ENCODE measurements at places on chromosomes 5 and 9.

DNA sequence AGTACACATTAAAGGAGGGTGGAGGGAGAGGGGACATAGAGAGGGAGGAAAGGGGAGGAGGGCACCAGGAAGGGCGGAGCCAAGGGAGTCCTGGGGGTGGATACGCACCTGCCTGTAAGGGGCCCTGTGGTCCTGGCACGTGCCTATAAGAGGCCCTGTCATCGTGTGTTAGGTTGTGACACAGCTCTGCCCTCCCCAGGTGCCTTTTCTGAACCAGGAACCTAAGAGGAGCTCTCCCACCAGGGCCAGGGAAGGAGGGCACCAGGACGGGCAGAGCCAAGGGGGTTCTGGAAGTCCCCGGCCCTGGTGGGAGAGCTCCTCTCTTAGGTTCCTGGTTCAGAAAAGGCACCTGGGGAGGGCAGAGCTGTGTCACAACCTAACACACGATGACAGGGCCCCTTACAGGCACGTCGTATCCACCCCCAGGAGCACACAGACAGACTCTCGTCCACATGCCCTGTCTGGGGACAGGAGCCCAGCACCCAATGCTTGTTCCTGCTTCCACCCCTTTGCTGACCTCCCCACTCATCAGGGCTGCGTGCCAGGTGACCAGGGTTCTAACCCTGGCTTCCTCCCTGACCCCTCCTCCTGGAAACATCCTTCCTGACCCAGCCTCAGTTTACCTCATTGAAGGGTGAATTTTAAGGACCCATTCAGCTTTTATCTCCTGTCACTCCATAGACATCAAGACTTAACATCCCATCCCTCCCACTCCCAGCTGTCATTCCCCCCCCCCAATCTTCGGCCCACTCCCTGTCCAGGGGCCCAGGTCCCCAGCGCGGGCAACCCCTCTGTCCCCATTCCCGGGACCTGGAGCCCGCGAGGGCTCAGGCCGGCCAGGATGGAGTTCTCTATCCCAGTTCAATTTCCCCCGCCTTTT, 12.9 kb upstream of the OLFM1 start:
- DNase-seq, result no peak

DNA sequence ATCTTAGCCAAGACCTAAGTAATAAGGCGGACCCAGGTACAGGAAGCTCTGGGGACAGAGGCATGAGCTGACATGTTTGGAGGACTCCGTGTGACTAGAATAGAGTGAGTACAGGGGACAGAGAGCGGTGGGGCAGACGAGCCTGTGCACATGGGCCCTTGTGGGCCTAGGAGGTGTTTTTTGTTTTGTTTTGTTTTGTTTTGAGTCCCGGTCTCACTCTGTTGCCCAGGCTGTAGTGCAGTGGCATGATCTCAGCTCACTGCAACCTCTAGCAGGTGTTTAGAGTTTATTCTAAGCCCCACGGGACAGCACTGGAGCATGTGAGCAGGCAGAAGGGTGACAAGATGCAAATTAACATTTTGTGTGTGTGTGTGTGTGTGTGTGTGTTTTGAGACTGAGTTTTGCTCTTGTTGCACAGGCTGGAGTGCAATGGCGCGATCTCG, 3.1 kb upstream of the EEIG1 start:
- no peak for DNase-seq

- peak; percentile 4 for DNase-seq
These were observed 229.6 kb downstream of the TMEM167A start for GRCh38 chr5:82847562-82847961.

DNA sequence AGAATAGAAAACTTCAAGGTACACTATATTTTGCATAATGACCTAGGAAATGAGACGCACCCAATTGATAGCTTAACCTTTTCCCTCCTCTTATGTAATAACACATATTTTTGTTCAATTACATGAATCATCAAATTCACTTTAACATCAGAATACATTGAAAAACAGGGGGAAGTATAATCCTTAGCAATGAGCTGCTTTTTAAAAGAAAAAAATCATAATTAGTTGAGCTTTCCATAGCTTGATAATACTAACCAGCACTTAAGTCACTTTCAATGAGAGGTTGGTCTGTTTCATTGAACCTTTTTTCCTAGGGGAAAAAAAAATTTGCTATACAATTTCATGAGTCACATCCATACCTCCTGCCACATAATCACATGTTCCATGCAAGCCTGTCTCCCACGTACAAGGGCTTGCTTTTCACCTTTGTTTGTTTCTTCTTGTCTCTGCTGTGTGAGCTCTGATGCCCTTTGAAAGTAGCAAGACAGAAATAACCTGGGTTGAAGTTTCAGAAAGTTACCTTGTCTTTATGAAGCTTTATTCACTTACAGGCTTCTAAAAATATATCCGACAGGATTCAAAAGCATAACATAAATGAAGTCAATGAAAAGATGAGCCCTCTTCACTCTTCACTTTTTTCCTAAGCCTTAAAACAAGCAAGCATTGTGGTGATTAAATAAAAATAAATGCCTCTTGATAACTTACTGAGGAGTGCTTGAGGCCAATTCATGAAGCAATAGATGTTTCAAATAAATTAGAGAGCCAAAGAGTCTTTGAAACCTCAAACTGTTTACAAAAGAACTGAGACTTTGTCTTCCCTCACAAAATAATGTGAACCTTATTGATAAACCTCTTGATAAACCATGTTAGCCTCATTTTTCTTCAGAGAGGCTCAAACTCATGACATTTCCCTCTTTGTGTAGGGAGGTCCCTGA, 108.5 kb downstream of the FEM1C start:
- DNase-seq, result no peak

GRCh38 chr5:132261881-132262845, 4.7 kb downstream of the PDLIM4 start:
- DNase-seq, result no peak

DNA sequence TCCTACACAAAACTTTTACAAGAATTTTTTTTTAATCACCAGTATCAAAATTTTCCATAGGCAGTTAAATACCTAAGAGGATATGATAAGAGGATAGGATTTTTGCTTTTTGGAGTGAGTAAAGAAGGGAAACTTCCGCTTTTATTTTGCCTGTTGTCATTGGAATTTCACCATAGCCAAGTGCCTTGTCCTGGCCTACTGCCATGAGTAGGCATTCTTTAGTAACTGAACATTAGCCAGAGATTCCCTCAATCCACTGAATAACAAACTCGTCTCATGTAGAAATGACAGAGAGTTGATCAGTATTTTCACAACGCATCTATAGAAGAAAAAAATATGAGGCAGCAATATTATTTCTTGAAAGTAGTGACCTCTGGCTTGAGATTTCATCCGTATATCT, 289.6 kb upstream of the ADAMTSL1 start:
- DNase-seq, result peak; percentile 36

GRCh38 chr9:91038483-91039124, 237.0 kb downstream of the SYK start:
- no peak for DNase-seq

DNA sequence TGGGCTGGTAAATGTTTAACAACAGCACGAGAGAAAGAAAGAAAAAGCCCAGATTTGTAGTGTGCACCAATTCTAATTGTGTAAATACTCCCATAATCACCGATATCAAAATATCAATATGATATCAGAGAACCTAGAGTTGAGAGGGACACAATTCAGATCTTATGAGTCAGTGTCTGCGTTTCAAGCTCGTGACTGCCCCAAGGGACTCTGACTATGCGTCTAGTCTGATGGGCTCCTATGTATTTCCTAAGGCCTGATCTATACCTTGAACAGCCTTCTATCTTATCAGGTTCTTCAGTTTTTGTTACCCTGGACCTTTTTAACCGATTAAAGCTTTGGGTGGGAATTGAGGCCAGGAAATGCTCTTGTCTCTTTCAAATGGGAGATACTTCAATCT, 243.0 kb upstream of the SLC24A2 start:
- DNase-seq, result no peak

GRCh38 chr5:91341154-91341553, 42.0 kb downstream of the ARRDC3 start:
- no peak for DNase-seq

DNA sequence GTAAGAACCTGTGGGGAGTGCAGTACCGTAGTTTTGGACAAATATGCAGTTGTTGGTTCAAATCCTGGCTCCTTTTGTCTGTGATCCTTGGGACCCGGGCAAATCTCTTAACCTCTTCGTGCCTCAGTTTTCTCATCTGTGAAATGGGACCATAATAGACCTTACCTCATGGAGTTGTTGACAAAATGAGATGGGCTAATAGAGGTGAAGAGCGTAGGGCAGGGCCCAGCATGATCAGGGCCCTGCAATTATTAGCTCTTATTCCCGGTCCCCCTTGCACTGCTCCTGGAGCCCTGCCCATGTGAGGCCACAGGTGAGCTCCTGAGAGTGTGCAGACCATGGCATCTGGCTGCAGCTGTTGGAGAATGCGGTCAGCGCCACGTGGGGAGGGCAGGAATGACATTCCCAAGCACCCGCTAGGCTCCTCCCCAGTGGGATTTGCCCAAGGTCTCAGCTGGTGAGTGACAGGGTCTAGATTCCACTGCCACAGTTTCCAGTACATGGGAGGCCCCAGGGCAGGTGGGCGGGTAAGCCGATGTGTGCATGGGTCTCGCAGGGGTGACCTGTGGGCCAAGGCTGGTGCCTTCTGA, 41.0 kb downstream of the NEK6 start:
- DNase-seq, result no peak

DNA sequence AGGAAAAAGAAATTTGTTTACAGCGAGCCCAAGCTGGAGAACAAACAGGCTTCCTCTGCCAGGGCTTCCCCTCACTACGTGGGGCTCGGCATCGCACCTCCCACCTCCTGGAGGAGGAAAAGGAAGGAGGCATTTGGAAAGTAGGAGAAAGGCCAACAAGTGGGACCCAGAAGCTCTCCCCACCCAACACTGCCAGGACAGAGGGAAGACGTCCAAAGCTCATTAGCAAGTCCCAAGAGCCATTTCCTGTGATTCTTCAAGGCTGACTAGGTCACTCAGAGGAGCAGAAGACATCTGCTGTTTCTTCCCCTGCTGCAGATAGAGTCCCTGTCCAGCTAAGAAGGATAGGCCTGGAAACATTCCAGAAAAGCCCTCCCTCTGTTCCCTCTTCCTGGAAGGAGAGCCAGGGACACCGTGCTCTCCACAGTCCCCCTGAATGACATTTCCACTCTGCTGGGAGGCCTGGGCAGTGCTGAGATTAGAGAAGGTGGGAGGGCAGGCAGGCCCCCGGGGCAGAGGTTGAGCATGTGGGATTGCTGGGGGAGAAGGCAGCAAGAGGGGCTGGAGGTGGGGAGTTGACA, 57.0 kb upstream of the NEURL1B start:
- peak; percentile 72 for DNase-seq

DNA sequence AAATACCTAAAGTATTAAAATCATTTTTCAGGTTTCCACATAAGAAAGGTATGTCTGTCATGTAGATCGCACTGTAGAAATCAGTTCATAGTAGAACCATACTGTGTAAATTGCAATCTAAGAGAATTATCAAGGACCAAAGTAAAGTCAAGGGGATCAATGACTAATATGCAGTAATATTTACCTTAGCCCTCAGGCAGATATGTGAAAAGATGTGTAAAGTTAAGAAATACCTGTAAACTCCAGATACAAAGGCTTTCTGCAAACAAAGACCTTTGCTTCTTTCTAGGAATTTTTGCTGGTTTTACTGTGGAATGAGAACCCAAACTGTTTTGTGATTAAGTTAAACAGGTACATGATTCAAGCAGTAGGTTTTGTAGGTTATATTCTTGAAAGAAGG, 11.6 kb downstream of the POLK start:
- no peak for DNase-seq

DNA sequence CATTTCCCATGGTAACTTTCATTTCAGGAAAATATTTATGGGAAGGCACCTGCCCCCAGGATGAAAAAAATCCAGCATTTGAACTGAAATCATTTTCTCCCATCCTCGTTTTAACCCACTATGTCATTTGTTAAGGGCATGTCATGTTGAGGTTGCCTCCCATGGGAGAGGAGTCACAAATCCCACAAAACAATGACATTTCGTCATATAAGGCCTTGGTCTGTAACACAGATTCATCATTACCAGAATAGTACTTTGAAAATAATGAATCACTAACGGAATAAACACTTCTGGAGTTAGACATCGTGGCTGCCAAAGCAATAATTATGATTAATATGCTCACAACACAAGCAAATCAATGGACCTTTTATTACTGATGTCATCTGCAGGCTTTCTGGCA, 274.1 kb downstream of the NDUFS4 start:
- no peak for DNase-seq

- no peak for DNase-seq
These were observed 61.3 kb upstream of the STXBP1 start for GRCh38 chr9:127550751-127551150.

GRCh38 chr5:141529002-141529401, 40.1 kb downstream of the PCDHGC5 start:
- peak; percentile 67 for DNase-seq

- DNase-seq, result peak; percentile 86
These were observed 76.8 kb downstream of the ZDHHC21 start for GRCh38 chr9:14616188-14616982.

DNA sequence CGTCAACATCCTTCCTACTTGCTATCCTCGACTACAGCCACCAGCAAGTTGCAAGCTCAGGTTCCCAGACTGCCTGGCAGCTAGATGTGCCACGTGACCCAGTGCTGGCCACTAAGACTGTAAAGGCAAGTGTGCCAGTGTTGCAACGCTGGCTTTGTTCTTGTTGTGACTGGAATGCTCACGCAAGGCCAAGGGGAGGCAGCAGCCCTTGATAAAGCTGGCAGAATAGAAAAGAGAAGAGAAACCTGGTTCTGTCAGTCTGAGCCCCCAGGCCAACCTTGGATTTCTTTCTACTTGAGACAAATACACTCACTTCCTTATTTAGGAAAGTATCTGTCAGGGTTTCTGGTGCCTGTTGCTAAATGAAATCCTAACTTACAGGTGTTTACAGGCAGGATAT, 113.0 kb downstream of the KLHL3 start:
- peak; percentile 41 for DNase-seq

DNA sequence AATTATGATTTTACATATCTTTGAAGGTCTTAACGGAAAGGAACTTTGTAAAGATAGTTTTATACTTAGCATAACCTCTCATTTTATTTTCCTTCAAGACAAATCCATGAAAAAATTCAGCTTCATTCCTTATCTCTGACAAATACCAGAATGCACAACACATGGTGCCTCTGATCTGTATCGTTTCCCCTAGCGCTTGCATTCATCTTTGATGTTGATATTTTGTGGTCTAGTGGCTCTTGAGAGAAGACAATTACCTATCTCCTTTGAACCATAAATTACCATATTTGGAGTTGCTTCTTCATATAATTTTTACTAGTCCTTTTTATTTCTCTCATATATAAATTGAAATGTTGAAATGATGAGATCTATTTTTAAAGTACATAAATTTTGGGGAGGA, 551.3 kb downstream of the PDE4D start:
- DNase-seq, result no peak

DNA sequence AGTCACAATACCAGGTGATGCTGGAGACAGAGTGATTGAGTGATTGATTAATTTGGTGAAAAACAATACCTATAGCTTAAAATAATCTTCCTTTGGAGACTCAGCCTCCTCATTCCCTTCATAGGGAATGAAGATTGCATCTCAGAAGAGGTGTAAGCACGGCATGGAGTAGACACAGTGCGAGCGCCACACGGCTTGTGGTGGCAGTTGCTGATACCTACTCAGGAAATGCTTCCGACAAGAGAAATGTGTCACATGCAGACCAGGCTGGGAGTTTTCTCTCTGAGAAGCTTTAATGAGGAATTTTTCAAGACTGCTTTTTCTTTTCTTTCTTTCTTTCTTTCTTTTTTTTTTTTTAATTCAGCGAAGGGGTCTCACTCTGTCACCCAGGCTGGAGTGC, 211.8 kb upstream of the OTULINL start:
- no peak for DNase-seq

- DNase-seq, result peak; percentile 13
These were observed 60.6 kb downstream of the IPO11 start for GRCh38 chr5:62473209-62473608.

GRCh38 chr5:115231598-115231997, 31.1 kb downstream of the PGGT1B start:
- peak; percentile 7 for DNase-seq

All from fibroblast of pulmonary artery (primary cell).